ENCODE measurements at places on chromosomes 5 and 9. TPM values are rescaled to one million over a fixed set of nuclear protein-coding genes. Genes with fewer than 3 reads are reported as not detected.

The CAMK4 gene
- total RNA-seq: 79.7 TPM

The LIX1 gene
- total RNA-seq: not detected

The ZCCHC7 gene
- 32.9 TPM for total RNA-seq

The PCDHGC3 gene
- not detected for total RNA-seq

The PCDHGB5 gene
- 0.11 TPM for total RNA-seq

DNA sequence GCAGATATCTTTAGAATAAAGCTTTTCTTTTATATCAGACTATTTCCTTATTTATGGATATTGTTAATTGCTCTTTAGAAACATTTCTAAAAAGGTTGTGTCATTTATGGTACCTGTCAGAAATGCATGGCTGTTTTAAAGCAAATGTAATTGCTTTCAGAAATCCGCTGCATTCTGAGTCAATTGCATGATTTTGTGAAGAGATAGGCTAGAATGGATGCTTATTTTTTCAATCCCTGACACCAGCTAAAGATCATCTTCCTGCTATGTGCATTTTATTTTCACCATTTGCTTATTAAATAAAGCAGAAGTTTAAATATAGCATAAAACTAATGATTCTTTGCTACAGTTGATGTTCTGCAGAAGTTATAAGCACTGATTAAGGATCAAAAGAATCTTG is 170.2 kb upstream of the C9orf72 start:
- DNase-seq: no peak

All from activated CD8-positive, alpha-beta T cell treated with anti-CD3 and anti-CD28 coated beads for 36 hours (primary cell).